ENCODE measurements at places on chromosomes 7 and 10. TPM values are rescaled to one million over a fixed set of nuclear protein-coding genes. Genes with fewer than 3 reads are reported as not detected.

Gene COL13A1
- 8.1 TPM for total RNA-seq

Gene HYAL4
- total RNA-seq = not detected

Gene WEE2
- total RNA-seq = 0.27 TPM

Gene DYNC1I1
- total RNA-seq = 31.7 TPM

Gene CXCL12
- 117 TPM for total RNA-seq

Gene OPALIN
- total RNA-seq = not detected

Gene CPED1
- 82.0 TPM for total RNA-seq

Gene SLC39A12
- total RNA-seq = 18.0 TPM

Gene TSPAN14
- total RNA-seq = 56.4 TPM

Gene PNLIPRP3
- not detected for total RNA-seq
